Effector CD4-positive, alpha-beta T cell (primary cell): ENCODE measurements at places on chromosomes 1 and 21.

- DNase-seq: no peak
Measured at GRCh38 chr1:32197837-32198236, 2.6 kb upstream of the CCDC28B start.

GRCh38 chr1:36486439-36487335, 4.0 kb upstream of the CSF3R start:
- DNase-seq: no peak

- DNase-seq: no peak
Measured at GRCh38 chr1:179973198-179974110, 18.8 kb downstream of the CEP350 start.

DNA sequence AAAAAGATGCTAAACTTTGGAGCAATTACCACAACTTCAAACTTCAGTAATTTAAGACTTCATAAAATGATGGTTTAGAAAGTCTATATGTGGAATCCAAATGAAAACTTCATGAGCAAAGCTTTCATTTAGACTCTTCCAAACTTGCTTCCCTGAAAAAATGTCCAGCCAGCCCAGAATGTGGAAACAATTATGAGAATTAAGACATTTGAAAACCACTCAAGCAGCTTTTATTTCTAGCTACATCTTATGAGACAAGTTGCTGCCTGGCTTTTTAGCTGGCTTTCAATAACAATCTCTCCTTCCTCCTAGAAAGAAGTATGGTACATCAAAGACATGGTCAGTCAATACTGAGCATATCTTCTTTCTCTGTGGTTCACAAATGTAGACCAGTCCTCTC, 21.8 kb downstream of the LPAR3 start:
- no peak for DNase-seq

- DNase-seq: no peak
Measured at GRCh38 chr1:208808301-208808700, 564.1 kb upstream of the PLXNA2 start.

DNA sequence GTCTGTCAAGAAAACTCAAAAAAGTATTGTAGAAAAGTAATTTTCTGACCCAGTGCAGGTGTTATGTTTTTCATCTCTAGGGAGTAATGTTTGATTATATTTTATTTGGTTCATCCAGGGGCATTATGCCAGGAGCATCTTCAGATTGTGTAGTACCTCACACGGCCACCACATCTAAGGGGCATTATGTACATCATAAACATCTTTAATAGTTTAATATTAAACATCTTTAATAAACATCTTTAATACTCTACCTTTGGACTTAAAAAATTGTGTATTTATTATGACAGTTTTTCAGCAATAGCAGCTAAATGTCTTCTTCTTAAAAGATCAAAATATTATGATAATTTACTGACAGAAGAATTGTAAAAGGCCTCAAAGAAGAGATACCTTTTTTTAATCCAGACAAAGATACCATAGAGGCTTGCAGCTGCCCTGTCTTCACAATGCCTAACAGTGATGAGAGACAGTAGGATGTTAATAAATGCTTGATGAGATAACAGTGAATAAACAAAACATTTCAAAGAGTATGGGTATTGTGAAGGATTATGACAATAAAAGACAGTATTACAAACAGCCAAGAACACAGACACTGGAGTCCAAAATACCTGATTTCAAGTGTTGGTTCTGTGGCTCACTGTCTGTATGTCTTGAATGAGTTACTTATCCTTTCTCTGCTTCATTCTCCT, 240.9 kb upstream of the ADGRL2 start:
- DNase-seq: no peak

- DNase-seq: no peak
Measured at GRCh38 chr1:15063346-15063745, 90.2 kb upstream of the TMEM51 start.

DNA sequence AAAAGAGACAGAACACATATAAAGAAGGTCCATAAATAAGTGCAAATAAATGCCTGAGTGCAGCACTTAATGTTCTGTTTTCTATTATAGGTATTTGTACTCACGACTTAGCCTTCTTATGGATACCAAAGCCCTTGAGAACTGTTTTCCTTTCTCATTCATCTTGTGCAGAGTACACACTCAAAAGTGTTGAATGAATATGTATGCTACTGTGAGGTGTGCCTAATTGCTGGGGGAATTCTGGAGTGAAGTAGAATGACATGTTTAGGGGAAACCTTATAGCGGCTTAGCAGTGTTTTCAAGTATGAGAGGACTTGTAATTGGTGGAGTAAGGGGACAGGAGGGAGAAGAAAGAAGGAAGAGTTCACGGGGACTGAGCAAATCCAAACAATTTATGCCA, 157.6 kb downstream of the CACNA1E start:
- DNase-seq: no peak

DNA sequence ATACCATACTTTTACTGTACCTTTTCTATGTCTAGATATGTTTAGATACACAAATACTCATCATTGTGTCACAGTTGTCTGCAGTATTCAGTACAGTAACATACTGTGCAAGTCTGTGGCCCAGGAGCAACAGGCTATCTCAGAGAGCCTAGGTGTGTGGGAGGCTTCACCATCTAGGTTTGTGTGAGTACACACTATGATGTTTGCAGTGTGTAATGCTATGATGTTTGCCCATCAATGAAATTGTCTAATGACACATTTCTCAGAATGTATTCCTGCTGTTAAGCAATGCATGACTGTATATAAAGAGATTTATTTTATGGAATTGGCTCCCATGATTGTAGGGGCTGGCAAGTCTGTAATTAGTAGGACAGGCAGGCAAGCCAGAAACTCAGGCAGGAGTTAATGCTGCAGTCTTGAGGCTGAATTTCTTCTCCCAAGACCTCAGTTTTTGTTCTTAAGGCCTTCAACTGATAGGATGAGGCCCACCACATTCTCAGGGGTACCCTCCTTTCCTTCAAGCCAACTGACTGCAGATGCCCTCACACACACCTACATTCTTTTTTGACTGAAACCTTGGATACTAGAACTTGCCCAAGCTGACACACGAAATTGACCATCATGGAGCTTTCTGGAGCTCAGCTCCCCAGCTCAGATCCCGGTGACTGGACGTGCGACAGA, 7.7 kb upstream of the AGTRAP start:
- DNase-seq: no peak

- no peak for DNase-seq
Measured at GRCh38 chr1:206503591-206504362, 3.6 kb upstream of the RASSF5 start.

DNA sequence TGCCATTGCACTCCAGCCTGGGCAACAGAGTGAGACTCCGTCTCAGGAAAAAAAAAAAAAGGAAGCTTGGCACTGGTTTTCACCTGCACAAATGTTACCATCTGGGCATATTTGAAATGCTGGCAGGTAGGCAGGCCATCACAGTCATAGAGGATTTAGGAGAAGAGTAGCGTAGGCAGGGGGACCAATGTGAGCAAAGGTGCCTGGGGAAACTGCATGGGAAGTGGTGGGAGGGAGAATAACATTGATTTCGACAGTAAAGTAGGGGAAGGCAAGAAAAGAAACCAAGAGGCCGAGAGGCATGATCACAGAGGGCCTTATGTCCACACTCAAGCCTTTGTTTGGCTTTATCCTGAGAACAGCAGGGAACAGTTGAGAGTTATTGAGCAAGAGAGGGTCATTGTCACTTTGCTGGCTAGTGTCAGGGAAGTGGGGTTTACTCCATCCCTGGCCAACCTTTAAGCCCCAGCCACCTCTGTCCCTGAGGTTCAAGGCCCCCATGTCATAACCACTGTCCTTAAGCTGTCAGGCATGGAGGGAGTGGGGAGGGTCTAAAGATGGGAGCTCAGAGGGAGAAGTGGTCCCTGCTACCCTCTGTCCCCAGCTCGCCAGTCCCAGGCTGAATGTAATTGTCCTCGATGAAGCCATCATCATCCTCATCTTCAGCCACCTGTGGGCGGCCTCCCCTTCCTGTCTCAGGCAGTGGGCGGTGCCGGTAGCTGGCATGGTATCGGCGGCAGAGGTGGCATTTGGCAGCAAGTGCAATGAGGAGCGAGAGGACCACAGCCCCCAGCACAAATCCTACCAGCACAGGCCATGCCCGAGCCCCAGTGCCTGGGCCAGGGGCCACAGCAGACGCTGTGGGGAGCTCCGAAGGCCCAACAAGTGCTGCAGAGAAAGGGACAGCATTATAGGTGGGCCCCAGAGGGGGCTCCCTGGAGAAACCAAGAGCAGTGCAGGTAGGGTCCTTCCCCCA, 2.9 kb downstream of the C1orf210 start:
- no peak for DNase-seq

DNA sequence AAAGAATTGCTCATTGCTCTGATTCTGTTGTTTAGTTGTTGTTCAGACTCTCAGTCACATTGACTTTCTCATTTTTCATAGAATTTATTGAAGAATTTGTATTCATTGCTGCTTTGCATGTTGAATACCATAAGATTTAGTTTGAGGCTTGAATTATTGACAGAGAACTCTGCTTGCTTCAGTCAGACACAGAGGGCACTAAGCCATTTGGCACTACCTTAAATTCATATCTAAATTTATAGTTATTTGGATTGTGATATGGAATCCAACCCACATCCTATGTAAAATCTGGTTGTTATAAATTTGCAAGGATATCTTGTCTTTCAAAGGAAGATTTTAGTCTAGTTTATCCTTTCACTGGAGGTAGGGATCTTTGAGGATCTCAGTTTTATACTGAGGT, 1748.6 kb downstream of the BRINP3 start:
- DNase-seq: no peak

DNA sequence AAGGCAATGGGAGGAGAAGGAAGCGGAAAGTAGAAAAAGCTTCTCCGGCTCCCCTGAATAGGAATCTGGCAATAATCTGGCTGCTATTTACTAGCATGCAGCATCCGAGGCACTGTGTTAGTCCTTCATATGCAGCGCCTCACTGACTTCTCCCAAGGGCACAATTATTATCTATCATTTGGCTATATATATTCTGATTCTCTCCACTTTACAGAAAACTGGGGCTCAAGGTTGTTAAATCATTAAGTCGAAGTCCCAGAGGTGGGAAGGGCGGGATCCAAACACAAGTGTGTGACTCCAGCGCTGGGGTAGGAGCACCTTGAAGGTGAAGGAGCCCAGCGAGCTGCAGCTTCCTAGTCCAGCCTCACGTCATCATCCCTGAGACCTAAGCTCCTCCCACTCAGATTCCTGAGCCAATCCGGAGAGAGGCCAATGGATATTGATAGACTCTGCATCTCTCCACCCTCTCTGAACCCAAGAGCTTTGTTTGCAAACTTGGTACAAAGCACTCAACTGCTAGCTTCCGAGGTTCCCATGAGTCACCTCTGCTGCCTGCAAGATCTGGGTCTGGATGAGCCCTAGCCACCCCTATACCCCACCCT, 16.6 kb upstream of the EYA3 start:
- DNase-seq: no peak

DNA sequence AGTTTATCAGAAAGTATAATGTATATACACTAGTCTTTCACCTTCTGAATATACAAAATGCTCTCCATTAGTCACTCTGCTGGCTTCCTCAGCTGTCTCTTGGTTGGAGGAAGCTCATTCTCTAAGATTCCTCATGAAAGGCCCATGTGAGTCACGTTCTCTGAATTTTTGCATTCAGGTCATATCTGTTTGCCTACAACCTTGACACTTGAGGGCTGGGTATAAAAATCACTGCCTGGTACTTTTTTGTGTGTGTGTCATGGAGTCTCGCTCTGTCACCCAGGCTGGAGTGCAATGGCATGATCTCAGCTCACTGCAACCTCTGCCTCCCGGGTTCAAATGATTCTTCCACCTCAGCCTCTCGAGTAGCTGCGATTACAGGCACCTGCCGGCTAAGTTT, 2.8 kb upstream of the GALNT2 start:
- DNase-seq: no peak

- DNase-seq: peak; percentile 1
Measured at GRCh38 chr1:1199141-1199960, 7.0 kb downstream of the TNFRSF18 start.

DNA sequence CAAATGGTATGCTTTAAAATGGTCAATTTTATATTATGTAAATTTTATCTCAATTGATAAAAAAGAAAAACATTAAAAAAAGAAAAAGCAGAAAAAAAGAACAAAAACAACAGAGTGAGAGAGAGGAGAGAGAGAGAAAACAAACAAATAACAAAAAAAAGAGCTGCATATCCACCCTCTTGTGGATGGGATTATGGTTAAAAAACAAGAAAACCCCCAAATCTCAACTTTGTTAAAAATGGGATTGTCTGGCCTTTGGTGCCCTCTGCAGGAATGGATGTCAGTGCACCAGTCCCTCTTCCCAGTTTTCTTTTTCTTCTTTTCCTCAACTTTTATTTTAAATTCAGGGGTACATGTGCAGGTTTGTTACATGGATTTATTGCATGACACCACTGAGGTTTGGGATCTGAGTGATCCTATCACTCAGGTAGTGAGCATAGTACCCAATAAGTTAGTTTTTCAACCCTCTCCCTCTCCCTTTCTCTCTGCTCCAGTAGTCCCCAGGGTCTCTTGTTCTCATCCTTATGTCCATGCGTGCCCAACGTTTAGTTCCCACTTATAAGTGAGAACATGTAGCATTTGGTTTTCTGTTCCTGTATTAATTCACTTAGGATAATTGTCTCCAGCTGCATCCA, 28.1 kb downstream of the RNF187 start:
- DNase-seq: peak; percentile 28

DNA sequence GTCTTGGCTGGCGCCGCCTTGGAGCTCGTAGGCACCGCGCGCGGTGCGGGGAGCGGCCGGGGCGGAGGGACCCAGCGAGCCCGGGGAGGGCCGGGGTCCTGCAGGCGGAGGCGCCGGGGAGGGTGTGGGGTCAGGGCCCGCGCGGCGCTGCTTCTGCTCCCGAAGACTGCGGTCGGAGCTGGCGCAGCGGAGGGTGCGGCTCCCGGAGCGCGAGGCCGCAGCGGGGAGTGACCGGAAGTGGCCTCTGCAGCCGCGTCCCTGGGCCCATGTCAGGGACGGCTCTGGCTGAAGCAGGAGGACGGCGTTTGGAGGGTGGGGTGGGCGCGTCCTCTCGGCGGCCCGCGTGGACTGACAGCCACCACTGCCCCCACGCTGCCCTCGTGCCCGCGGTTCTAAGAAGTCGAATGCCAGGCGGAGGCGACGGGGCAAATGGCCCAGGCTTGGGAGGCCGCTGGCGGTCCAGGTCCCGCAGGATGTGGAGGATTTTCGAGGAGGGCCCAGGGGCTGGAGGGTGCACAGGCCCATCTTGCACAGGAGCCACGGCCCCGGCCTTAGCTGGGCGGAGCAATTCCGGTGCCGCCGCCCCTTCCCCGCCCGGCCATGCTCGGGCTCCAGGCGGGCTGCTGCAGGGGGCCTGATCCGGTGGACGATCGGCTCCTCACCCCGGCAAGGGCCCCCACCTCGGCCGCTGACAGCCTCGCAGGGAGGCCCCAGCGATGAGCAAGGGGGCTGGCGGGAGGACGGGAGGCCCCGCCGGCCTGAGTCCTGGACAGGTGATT, 7.7 kb upstream of the ZNF669 start:
- no peak for DNase-seq
